Adipocyte (in vitro differentiated cells): ENCODE measurements at places on chromosomes 1 and 21.

GRCh38 chr21:45308194-45309068, 20.7 kb upstream of the POFUT2 start:
- DNase-seq: peak; percentile 50

- DNase-seq: no peak
Measured at GRCh38 chr21:44695184-44695583, 1.8 kb upstream of the KRTAP10-12 start.

- DNase-seq: peak; percentile 64
Measured at GRCh38 chr1:218480588-218481099, 135.5 kb downstream of the TGFB2 start.

DNA sequence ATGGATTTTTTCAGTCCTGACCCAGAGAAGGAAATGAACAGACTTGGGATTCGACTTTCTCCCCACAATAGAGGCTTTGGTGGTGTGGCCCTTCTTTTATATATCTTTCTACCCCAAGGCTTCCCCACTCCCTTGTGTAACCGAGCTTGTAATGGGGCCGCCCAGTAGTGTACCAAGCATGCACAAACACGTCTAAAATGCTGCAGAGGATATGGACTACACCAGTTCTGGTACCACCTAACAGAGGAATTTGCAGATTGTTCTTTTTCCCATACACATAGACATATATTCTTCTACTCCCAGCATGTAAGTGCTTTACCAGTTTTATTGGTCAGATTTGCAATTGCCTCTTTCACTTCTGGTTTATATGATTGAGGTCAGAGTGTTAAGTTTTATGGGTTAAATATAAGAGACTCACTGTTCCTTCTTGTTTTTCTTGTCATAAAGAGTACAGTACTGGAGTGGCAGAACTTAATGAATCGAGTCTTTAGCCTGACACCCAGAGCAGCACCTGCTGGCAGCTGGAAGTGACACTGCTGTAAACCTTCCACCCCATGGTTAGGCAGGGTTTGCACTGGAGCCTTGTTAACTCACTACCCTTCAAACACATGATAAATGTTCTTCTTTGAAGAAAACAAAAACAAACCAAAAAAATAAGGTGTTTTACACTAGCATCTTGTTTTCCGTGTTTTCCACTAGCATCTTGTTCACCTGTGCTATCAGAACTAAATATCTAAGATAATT, 198.6 kb downstream of the PTPRC start:
- no peak for DNase-seq

GRCh38 chr1:16986962-16987361, 6.5 kb upstream of the MFAP2 start:
- peak; percentile 35 for DNase-seq

GRCh38 chr1:167443757-167444156, 74.6 kb downstream of the CD247 start:
- DNase-seq: no peak

GRCh38 chr21:44432841-44433790, 22.2 kb upstream of the LRRC3 start:
- DNase-seq: no peak

DNA sequence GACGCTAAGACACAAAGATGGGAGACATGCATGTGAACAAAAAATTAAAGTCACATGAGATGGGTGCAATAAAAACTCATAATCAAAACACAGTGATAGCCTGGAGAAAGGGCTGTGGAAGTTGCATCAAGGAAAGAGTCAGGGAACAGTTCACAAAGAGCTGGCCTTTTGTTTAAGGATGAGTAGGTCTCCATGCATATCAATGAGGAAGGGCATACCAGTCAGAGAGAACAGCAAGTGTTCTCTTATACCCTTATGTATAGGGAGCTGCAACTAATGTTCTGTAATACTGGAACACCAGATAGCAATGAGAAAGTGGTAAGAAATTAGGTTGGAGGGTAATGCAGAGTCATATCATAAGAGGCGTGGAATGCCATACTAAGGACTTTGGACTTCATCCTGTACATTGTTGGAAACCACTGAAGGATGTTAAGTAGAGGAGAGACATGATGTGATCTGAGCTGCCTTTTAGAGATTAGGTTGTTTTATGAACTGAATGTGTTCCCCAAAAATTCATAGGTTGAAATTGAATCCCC, 46.7 kb upstream of the SAMD13 start:
- DNase-seq: no peak

- DNase-seq: no peak
Measured at GRCh38 chr1:58921751-58922150, 137.9 kb upstream of the JUN start.
